ENCODE measurements at places on chromosomes 2 and 18.

DNA sequence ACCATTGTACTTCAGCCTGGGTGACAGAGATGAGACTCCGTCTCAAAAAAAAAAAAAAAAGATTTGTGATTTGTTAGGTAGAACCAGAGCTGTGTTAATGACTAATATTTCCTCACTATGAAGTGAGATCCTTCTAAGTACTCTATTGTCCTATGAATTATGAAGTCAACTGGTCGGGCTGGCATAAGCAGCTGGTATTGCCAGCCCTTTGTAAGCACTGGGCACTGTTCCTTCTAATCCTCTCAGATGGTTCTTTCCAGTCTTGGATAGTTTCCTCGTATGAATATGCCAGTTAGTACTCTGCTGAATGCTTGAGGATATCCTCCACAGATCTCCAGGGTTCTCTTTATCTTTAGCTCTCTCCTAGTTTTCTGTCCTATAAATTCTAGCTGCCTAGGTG is 223.1 kb upstream of the SP5 start:
- DNase-seq: no peak

GRCh38 chr2:85470850-85471800 is 52.6 kb downstream of the SH2D6 start:
- DNase-seq: peak; percentile 29

GRCh38 chr2:1599301-1600085 is 144.8 kb downstream of the PXDN start:
- no peak for DNase-seq

DNA sequence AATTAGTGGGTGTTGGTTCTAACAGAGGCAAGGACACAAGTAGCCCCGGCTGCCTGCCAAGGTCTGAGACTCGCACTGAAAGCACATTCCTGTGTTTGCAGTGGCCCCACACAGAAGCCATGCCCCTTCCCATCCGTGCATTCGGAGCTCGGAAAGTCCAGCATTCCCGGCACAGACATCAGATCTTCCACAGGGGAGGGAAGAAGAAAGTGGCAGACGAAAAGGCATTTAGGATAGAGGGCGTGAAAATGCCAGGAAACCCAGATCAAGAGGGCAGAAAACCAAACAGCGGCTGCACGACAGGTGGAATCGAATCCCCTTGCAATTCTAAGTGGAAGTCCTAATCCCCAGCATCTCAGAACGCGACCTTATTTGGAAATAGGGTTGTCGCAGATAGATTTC is 105.5 kb upstream of the ASB18 start:
- no peak for DNase-seq

DNA sequence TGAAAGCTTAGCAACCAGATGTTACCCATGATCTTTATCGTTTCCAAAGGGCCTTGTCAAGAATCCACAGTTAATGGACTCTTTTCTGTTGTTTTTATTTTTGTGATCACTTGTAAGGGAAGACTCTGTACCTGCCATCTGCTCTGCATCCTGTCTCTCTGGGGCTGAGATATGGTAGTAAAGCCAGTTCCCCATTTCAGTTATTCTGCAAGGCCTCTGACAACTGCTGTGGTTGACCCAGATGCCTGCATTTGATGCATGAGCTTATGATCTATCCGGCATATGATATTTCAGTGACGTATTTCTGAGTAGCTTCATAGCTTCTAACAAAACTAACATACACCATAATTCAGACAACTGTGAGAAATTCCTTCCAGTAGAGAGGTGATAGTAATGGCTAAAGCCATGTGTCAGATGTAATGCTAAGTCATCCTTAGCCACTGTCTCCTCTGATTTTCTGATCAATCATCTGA is 105.1 kb downstream of the TPO start:
- no peak for DNase-seq

GRCh38 chr18:68948622-68949021 is 150.7 kb downstream of the CCDC102B start:
- no peak for DNase-seq

GRCh38 chr2:38692636-38693318 is 26.9 kb downstream of the GALM start:
- no peak for DNase-seq

- no peak for DNase-seq
Measured at GRCh38 chr2:71702971-71703898, 249.9 kb downstream of the DYSF start.

DNA sequence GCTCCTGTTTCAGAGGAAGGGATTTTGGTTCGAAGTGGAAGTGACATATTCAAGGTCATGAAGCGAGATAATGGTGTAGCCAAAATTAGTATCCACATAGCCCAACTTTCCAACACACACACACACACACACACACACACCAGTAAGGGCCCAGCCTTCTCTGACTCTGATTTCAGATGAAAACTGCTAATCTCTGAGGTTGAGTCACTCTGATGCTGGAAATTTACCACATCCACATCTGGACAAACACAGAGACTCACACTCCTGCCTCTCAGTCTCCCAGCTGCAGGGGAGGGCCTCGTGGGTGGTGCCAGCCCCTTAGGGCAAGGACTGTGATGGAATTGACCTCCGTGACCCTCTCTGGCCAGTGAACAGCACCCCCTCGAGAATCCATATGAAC is 29.0 kb upstream of the SLC35F6 start:
- DNase-seq: peak; percentile 84

GRCh38 chr2:26495705-26496297 is 17.9 kb upstream of the OTOF start:
- DNase-seq: no peak

DNA sequence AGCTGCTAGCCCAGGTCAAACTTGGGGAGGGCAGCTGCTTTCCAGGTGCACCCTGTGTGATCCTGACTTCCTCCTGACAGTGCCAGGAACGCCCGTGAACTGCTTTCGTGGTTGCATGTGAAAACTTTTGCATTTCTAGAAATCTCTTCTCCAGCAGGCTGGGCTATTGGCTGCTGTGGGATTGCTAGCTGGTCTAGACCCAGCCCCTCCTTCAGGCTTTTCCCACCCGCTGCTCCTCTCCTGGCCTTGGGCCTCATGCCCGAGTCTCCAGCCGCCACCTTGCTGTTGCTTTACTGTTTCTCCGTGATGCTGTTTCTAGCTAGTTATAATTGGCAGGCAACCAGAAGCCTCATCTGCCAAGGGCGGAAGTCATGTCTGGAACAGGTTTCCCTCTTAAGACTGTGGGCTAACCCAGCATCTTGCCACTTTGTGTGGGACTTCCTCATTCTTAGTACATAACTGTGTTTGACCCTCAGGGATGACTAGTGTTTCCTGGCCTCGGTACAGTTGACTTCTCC is 27.0 kb upstream of the MGAT4A start:
- peak; percentile 83 for DNase-seq

- DNase-seq: no peak
Measured at GRCh38 chr2:222302178-222303018, 3.6 kb upstream of the PAX3 start.

DNA sequence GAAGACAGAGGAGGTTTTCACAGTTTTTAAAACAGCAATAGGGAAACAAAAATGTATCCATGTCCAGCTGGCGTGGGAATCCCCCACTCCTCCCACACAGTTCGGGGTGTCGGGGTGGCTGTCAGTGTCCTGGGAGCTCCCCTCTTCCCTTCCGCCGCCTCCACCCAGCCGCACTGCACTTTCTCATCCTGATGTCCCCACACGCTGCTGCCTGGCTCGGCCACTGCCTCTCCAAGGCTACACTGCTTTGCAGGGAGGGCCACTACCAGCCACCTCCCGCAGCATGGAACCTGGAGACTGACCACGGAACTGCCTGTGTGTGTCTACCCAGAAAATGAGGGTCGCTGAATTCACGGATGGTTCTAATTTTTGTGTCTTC is 138.7 kb upstream of the CTDP1 start:
- no peak for DNase-seq

DNA sequence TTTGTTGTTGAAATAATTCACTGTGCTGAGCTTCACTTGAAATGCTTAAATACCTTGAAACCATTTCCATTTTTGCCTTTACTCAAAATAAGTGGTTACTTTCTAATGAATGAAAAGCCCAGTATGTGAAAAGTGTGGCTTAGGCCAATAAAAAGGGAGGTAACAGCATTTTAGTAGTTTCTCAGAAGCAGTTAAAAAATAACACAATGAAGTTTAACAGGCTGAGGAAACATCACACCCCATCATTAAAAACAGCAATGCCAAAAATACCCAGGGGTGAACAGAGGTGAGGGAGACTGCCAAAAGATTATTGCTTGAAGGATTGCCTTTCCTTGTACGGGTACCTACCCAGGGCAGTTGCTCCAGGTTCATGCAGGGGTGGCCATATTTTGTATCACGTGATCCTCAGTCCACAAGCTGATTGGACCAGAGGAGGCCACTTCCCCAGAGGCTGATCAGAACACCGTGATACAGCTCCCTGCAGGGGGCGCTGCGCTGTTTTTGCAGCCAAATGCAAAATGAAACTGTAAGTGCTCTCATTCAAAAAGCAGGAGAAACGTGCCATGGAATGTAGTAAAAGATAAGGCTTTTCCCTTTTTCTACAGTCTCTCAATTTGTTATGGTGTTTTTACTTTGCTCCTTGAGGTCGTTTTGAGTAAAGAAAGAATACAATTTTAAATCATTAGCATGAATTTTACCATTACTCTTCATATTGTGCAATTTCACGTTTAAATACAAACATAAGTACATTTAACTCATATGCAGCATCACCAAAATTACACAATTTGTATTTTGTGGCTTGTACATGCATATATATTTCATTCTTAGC is 70.2 kb upstream of the SH3BP4 start:
- peak; percentile 75 for DNase-seq

DNA sequence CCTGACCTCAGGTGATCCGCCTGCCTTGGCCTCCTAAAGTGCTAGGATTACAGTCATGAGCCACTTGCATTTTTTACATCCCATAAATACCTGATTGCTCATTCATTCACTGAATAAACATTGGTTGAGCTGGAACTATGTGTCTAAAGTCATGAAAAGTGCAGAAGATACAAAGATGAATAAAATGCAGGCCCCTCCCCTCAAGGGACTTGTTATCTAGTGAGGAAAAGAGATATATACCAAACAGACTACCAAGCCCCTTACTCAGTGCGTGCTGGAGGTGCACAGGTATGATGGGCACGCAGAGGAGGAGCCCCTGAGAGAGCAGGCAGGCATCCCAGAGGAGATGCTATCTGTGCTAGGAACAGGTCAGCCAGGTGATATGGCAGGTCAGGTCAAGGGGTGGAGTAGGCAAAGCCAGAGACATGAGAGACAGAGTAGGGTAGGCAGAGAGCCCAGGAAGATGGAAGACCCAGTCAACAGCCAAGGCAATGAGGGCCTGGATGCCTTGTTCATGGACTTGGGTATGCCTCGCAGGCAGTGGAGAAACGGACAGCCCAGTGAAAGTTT is 7.7 kb downstream of the FHL2 start:
- DNase-seq: peak; percentile 71

DNA sequence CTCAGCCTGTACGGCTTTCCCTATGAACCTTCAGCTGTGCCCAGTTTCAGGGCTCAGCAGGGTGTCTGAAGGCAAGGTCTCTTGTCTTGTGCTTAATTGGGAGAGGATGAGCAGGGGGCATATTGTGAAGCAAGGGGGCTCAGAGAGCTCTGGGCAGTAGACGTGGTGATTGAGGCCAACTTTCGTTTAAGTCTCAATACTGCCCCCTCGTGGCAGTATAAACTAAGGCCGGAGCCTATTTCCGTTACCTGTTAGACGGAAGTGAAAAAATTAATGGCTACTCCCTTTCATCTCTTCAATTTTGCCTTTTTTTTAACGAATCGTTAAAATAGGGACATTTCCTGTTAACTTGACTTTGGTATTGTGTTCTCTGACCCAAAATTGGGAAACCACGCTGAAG is 193.4 kb downstream of the TDRD15 start:
- peak; percentile 18 for DNase-seq
